ENCODE measurements at places on chromosomes 2 and 18.

- DNase-seq = no peak
These were observed 98.9 kb upstream of the ATP8B1 start for GRCh38 chr18:57901825-57902589.

GRCh38 chr2:96739076-96739632 is 710 bp downstream of the LMAN2L start:
- DNase-seq = no peak

GRCh38 chr2:160223560-160223959 is 23.5 kb upstream of the ITGB6 start:
- DNase-seq = no peak

DNA sequence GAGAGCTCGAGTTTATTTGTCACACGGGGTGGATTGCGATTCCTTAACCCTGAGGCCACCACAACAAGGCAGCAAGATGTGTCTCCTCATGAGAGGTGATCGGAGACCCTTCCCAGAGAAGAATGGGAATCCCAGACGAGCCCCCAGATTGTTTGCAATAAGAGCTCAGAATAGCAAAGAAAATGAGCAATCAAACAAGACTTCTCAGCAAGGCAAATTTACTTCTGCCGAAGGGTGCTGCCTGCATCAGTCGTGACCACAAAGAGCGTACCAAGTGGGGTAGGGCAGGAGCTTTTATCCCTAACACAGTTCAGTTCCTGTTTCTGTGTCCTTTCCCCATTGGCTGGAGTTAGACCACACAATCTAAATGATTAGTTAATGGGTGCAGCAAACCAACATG is 237.5 kb upstream of the SYT4 start:
- DNase-seq = no peak

DNA sequence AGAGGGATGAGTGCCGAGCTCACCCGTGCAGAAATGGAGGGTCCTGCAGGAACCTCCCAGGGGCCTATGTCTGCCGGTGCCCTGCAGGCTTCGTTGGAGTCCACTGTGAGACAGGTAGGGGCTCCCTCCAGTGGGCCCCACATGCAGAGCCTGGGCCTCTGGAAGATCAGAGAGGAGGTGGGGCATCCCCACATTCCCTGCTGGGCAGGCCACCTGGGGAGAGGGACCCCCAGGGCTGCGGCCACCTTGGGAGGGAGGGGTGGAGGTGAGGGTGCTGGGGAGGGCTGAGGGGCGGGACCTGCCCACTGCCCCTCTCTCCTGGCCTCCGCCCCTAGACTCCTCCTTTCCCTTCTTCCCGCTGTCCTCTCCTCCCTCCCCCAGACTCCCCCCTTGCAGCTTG is 38.5 kb downstream of the MTERF4 start:
- DNase-seq = no peak

DNA sequence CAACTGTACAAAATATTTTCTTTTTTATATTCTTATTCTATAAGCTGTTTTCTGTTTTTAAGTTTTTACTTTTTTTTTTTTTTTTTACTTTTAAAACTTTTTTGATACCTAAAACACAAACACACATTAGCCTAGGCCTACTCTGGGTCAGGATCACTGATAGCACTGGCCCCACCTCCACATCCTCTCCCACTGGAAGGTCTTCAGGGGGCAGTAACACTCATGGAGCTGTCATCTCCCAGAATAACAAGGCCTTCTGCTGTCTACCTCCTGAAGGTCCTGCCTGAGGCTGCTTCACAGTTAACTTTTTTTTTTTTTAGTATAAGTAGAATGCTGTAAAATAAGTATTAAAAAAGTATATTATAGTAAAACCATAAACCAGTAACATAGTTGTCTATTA is 415.1 kb downstream of the PTPRM start:
- no peak for DNase-seq

DNA sequence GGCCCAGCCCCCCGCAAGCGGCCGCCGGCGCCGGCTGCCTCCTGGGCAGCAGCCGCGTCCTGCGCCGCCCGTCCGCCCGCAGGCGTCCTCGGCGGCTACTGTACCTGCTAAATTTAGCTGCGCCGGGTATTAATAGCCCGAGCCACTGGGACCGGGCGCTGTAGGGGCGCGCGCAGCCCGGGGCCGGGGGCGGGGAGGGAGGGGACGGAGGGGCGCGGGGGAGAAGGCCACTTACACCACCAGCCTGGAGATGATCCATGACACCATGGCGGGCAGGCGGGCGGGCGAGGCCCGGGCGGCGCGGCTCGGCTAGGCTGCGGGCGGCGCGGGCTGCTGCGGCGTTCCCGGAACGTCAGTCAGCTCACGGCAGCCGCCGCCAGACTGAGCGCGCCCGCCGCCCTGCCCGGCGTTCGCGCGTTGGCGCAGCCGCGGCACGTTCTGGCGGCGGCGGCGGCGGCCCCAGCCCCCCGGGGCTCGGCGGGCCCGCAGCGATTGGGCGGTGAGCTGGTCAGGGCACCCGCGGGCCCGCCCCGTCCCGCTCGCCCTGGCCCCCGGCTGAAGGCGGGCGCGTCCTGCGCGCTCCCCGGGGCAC is at the start of gene REEP1:
REEP1 (minus strand) TSS at position 383 of the 592 bp plus-strand sequence; CDS start at position 267, 116 bp downstream.
- DNase-seq = no peak

- DNase-seq = no peak
These were observed 193.1 kb downstream of the ZBTB7C start for GRCh38 chr18:48215876-48216638.

- DNase-seq = no peak
These were observed 193.1 kb downstream of the SH3RF3 start for GRCh38 chr2:109322111-109322510.

DNA sequence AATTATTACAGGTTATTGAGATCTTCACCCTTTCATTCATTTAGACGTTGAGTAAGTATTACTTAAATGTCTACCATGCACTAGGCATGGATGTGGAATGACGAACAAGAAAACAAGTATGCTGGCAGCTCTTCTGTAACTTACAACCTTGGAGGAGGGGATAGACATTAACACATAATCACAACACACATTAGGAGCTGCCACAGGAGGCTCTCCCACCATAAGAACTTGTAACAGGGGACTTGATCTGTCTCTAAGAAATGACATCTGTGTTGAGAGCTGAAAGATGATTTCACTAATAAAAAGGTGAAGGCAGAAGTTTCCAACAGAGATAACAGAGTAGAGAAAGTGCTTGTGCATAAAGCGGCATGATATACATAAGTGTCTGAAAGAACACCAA is 384.7 kb upstream of the ZEB2 start:
- no peak for DNase-seq

GRCh38 chr2:167134381-167135072 is 246.2 kb downstream of the XIRP2 start:
- DNase-seq = no peak

- DNase-seq = no peak
These were observed 381.1 kb downstream of the HRH4 start for GRCh38 chr18:24841536-24841935.

GRCh38 chr2:178152033-178152432 is 39.8 kb downstream of the RBM45 start:
- DNase-seq = no peak

GRCh38 chr2:10688921-10689807 is 611 bp downstream of the NOL10 start:
- DNase-seq = no peak

DNA sequence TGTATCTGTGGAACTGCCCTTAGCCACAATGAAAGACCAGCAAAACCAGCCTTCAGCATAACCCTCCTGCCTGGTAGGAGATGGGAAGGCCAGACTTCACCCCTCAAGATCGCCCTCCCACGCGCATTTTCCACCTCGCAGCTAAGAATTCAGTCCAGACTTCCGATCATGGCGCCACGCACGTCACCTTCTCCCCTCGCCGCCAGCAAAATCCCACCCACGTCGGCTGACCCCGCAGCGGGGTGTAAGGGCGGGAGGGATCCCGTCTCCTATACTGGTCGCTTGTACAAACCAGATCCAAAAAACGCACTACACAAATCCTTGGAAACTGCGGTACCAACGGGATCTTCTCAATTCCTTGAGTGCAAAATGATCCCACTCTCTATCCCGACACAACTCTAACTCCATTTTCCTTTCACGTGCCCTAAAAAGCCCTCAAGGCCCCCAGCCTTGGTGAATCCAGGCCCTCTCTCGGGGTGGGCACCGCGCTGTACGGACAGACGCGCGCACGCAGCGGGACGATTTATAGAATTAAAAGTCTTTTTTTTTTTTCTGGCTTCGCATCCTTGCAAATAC is 1.0 kb upstream of the BMPR2 start:
- DNase-seq = no peak

DNA sequence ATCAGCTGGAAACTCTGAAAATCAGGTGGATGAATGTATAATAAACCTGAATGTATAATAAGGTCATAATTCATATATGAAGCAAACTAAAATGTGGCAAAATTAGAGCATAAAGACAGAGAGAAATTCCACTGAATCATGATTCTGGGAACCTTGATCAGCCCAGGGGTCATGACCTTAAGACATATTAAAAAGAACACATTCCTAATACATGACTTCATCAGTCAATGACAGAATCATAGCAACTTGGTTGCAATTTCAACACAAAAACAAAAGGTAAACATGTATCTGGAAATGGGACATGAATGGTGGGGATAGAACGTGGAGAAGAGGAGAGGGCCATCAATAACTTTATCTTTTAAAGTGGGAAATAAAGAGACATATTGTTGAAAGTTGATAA is 17.6 kb downstream of the AFF3 start:
- DNase-seq = no peak

GRCh38 chr2:208034503-208035140 is 9.3 kb upstream of the PLEKHM3 start:
- DNase-seq = no peak

- DNase-seq = no peak
These were observed 1292.8 kb downstream of the DSC3 start for GRCh38 chr18:29749704-29750103.

- DNase-seq = no peak
These were observed 77.2 kb downstream of the EIPR1 start for GRCh38 chr2:3300224-3300995.

DNA sequence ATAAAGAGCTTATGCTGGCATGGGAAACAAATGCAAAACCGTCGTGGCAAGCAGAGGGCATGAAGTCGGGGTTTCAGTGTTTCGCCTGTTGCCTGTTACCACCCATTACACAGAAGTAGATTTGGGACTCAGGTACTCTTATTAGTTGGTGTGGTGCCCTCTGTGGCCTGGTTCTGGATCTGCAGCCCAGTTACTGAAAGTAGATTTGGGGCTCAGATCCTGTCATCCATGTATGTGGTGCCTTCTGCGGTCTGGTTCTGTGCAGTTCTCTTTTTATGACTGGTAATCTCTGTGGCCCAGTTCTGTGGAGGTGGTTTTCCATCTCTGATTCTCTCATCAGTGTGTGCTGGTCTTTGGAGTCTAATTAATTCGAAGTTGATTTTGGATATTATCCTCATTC is 45.2 kb downstream of the ADNP2 start:
- no peak for DNase-seq

DNA sequence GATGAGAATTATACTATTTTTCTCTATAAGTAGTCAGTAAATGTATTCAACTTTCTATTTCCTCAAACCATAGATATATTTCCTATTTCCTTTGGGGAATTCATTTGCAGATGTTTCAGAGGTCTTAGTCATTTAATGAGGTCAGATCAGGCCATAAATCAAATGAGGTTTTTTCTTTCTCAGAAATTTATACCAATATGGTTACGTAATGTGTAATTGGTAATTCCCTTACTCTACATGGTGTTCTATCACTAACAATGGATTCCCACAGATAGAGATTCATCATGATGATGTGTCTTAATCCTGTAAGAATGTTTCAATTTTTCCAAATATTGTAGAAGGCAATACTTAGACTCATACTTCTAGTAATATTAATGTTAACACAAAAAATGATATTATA is 108.0 kb downstream of the DPP4 start:
- DNase-seq = no peak

DNA sequence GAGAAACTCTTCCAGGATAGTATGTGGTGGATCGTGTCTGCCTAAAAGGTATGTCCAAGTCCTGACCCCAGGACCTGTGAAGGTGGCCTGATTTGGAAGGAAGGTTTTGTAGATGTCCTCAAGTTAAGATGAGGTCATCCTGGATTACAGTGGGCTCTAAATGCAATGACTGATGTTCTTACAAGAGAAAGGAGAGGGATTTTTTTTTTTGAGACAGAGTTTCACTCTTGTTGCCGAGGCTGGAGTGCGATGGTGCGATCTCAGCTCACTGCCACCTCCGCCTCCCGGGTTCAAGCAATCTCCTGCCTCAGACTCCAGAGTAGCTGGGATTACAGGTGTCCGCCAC is 19.9 kb downstream of the MBP start:
- no peak for DNase-seq

DNA sequence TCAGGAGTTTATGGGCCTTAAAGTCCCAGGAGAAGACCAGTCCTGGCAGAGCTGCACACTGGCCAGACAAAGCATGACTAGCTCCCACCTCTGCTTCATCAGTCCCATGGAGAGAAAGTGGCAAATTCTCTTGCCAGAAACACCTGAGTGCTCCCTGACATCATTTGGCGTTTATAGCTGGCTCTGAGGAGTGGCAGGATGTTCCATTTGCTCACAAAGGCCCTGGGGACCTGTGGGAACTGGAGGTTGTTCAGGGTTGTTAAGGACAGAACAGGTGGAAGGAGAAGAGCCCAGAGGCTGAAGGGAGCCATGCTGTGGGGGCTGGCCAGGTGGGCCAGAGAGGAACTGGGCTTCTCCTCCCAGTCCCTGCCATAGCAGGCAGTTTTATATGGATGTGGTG is 56.1 kb downstream of the RPL37A start:
- DNase-seq = no peak

- DNase-seq = no peak
These were observed 13.7 kb downstream of the SESTD1 start for GRCh38 chr2:179250848-179251504.

DNA sequence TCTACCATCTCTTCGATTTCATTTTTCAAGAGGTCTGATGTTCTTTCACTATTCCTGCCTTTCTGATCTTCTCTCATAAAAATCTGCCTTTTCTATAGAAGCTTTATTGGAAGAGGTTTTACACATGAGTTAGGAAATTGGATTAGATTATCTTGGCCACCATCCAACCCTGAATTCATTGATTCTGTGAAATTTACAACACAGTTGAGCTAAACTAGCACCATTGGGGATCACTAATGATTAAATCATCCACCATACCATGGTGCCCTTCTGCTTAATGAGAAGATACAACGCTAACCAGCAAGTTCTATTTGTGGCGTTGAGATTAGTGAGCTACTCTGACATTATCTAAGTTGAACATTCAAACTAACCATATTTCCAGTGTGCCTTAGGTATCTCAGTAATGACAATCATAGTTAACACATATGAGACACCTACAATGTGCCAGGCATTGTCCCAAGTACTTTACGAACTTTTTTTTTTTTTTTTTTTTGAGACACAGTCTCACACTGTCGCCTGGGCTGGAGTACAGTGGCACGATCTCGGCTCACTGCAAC is 17.3 kb upstream of the LBH start:
- no peak for DNase-seq

- DNase-seq = no peak
These were observed 120.5 kb downstream of the EIPR1 start for GRCh38 chr2:3257166-3257565.

DNA sequence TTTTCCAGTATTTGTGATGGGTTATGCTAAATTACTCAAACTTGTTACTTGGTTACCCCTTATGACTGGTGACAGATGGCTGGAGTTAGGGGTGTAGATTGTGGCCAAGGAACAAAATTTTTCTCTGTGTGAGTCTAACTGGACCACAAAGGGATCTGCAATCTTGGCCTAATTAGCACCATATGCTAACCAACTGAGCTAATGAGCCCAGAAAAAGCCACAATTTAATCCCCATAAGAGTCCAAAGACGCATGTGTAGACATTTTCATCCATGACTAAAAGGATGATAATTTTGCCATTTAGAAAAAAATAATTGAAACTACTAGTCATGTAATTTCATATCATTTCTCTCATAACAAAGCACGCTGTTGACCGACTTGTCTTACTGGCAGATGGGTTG is 151.2 kb downstream of the ABCA12 start:
- DNase-seq = no peak

Data from iPS DF 19.7 (cell line).